ENCODE measurements at places on chromosomes 6 and 20.

DNA sequence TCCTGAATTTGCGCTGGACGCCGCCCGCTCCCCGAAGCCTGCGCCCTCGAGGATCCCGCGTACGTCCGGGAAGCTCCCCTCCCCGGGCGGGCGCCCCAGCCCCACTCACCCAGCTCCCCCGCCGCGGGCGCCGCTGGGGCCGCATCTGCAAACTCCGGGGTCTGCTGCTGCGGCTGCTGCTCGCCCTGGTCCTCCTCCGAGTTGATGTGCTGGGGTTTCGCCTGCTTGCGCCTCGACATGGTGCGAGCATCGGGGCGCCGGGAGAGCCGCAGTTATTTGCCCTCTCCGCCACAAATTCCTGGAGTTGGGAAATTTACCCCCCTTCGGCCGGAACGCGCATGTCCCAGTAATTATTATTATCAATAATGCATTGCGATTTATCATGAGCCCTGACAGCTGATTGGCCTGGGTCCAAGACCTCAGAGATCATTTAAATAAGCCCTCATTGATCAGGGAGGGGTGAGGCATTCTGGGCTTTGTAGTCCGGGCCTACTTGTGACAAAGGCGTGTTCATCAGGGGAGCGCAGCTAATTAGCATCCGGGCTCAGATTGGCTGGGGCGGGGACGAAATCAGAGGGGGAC lies at the start of gene SALL4:
SALL4 (minus strand) TSS at position 352 of the 582 bp plus-strand sequence; CDS start at position 239, 113 bp downstream.
- DNase-seq: peak; percentile 62

GRCh38 chr6:143525356-143525755 lies 13.8 kb upstream of the FUCA2 start:
- DNase-seq: no peak

DNA sequence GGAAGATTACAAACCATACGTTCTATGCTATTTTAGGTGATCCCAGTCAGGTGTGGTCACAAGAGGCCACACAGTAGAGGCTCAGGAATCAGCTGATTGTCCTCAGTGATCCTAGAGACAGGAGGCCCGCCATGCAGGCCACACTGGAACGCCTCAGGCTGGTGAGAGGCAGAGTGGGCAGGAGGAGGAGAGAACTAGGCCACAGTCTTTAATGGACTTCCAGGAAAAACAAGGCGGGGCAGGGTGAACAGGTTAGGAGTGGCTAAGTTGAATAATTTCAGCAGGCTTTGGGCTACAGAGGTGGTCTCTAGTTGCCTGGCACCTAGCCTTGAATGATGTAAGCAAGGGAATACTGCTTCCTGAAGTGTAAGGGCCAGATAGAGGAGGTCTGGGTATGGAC lies 101.2 kb downstream of the GMDS start:
- DNase-seq: no peak

DNA sequence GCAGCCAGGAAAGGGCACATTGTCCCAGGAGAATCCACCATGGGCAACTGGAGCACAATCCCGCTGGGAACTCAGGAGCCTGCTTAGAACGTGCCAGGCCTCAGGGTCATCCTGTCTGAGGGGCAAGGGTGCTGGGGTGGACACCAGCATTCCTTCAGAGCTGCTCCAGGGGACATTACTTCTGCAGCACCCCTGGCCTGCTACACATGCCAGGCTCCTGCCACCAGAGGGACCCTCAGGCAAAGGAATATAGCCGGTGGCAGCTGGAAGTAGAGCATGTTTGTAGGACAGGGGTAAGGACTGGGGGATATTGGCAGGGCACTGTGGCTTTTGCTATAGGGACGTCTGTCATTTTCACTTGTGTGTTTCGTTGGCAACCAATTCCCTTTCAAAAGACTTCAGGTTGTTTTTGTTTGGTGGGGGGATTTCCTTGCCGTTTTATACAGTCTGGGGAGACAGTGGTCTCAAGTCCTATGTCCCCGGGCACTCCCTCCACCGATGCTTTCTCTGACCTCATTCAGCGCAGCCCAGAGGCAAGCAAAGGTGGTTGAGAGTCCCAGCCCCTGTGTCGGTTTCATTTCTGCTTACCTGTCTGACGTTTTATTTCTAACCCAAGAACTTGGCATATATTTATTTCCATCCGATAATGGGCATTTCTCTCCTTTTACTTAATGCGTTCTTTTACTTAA lies 130.8 kb downstream of the JPH2 start:
- no peak for DNase-seq

- DNase-seq: no peak
These were observed 84.5 kb downstream of the HIVEP2 start for GRCh38 chr6:142860498-142860897.

DNA sequence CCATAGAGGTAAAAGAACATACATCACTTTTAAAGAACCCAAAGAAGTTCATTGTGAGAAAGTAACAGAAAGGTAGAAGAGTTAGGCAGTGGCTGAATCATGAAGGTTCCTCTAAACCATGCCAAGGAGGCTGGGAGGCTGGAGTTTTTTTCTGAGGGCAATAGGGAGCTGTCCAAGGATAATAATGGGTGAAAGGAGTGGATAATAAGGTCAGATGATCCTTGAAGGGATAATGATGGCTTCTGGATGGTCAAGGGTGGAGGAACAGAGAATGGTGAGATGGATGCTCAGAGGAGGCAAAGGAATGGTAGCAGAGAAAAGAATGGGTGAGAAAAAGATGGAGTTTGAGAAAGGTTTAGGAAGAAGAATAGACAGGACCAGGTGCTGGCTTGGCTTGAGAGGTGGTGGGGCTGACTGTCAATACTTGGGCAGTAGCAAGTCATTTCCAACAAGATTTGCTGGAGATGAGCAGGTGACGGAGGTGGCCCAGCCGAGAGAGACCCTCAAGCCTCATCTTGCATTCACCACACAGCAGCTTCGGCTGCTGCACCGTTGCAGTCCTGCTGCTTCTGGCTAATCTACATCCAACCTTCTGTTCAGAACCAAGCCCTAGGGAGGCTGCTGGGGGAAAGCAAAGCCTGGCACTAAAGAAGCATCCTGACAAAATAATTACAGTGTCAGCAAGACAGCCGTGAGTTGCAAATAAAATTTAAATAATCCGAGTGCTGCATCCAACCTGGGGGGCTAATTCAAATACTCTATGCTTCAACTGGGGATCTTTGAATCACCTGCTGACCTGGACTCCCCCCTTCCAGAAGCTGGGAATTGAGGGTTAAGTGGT lies 131.2 kb upstream of the KCNG1 start:
- DNase-seq: no peak

GRCh38 chr6:33771146-33772081 lies 17.5 kb downstream of the LEMD2 start:
- peak; percentile 76 for DNase-seq

GRCh38 chr6:5632348-5632935 lies 371.1 kb downstream of the FARS2 start:
- DNase-seq: no peak

DNA sequence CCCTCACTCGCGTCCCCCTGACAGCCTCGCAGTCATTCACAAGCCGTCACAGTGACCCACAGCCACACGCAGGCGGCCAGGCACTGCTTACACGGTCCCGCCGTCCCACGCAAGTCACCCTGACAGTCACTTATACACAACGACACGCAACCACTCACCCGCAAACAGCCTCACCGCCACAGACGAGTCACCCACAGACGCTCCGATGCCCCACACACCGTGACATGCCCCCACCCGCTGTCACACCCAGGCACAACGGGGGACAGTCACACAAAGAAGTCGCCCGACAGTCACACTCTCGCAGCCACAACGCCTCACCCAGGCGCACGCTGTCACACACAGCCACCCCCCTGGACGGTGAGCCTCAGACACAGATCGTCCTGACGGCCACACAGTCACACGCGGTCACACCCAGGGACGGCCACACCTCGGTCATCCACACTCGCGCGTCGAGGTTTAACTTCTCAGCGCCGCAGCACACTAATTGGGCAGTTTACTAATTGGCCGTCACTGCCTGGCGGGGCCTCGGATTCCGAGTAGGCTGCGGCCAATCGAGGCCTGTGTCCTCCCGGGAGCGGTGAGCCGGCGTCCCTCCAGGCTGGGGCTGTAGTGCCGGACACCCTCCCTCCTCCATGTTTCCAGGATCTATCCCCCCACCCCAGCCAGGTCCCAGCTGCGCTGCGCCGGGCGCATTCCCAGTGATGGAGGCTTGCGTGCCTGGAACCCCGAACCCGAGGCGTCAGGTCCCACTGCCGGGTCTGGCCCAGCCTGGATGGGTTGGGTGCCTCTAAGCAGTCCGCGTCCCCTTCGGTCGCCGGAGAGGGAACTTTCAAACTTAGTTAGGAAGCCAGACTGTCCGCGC lies 790 bp downstream of the TOX2 start:
- DNase-seq: no peak

DNA sequence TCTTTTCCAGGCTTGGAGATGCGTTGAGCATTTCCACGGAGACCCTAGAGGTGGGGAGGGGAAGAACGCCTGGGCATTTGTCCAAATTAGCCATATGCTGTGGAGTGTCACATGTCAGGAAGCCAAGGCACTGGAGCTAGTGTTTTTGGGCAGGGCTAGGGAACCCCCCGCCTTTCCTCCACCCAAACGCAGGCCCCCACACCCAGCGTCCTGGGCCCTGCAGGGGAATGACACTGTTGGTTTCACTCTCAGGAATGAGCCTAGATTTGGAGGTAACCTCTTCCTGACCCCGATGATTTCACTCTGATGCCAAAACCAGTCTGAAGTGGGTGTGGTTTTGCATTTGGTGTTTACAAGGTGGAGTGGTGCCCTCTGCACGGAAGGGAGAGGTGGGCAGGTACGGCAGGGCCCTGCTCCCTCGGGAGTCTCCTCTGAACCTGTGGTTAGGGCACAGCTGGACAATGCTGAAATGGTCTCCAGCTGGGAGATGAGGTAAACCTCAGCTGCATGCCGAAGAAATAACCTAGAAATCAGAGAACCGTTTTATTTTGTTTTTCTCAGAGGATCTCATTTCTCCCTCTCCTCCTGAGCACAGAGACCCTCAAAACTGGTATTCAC lies 29.5 kb downstream of the MTHFD1L start:
- no peak for DNase-seq

DNA sequence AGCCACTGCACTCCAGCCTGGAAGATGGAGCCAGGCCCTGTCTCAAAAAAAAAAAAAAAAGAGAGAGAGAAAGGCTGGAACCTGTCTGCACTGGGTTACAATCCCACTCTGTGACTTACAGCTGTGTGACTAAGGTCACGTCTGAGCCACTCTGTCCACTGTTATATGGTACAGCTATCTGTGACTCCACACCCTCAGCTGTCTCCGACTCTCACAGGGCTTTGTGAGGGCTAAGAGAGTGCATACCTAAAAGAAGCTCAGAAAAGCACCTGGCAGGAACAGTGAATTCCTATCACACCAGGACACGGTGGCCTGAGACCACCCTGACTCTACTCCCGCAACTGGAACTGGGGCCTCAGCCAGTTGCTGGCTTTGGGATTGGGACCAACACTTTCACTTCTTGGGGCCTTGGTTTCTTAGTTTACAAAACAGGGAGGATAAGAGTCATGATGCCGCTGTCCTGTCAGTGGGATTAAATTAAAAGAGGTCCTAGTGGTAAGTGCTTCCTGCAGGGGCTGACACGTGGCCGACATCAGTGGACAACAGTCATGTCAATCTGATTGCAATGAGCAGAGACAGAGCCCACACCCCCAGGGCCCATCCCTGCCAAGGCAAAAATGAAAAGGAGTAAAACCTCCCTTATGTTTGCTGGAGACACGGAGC lies 5.7 kb upstream of the CD93 start:
- no peak for DNase-seq

- DNase-seq: no peak
These were observed 125.9 kb downstream of the TRMT11 start for GRCh38 chr6:126112171-126112632.

- DNase-seq: no peak
These were observed 54.4 kb downstream of the OPRM1 start for GRCh38 chr6:154093231-154094044.

GRCh38 chr20:59386809-59387208 lies 86.4 kb downstream of the EDN3 start:
- DNase-seq: no peak

- DNase-seq: no peak
These were observed 553.8 kb upstream of the PTCHD4 start for GRCh38 chr6:48664826-48665225.
